Stimulated activated CD4-positive, alpha-beta T cell treated with anti-CD3 and anti-CD28 coated beads, Interleukin-12 subunit alpha, Interleukin-12 subunit beta, amount 100 ng/mL, for 48 hours (primary cell): ENCODE measurements at places on chromosomes 7 and 10.

GRCh38 chr10:86958116-86958900, at the start of gene SNCG:
SNCG (plus strand) TSS chr10:86958599; CDS start chr10:86958698, 99 bp downstream.
- no peak for DNase-seq

GRCh38 chr7:41051062-41051461, 651.8 kb downstream of the INHBA start:
- no peak for DNase-seq

GRCh38 chr10:121293110-121293509, 305.1 kb downstream of the FGFR2 start:
- no peak for DNase-seq

DNA sequence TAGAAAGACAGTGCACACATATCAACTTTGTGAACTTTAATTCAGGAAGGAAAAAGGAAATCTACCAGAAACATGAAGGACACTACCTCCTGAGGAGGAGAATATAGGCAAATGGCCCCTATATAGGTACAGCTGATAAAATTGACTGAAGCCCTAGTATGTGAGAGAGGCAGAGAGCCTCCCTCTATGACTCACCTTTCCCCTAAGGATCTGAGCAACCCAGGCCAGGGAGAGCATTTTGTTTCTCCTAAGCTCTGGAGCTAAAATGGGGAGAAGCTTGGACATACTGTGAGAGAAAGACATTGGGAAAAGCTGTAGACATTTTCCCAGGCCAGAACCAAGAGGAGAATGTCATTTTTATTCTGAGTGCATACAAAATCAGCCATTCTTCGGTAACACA, 303.5 kb downstream of the AHR start:
- no peak for DNase-seq

DNA sequence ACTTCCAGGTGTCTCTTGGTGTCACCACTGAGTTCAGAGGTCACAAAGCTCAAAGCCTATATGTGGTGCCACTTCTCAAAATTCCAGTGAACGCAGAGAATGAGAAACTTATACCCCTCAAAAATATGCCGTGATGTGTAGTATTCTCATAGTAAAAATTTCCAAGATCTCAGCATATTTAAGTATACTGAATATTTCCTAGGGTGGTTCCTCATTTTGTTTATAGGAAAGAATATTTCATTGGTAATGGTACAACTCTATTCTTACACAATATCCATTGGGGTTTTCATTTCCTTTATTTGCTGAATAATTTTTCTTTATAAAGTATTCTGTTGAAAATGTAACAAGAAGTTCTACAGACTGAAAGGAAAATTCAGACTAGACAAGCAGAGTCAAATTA, 58.9 kb upstream of the ADO start:
- DNase-seq: no peak

- DNase-seq: no peak
Observed at GRCh38 chr7:132511921-132512320, 64.3 kb downstream of the PLXNA4 start.
